ENCODE measurements at places on chromosomes 7 and 10. TPM values are rescaled to one million over a fixed set of nuclear protein-coding genes. Genes with fewer than 3 reads are reported as not detected.

The KIF11 gene
- total RNA-seq, result 7.4 TPM

The ZNF239 gene
- 4.7 TPM for total RNA-seq

The DOCK4 gene
- total RNA-seq, result 3.5 TPM

The AKR1D1 gene
- not detected for total RNA-seq

The TFPI2 gene
- 189 TPM for total RNA-seq

The CCDC172 gene
- total RNA-seq, result not detected

The NKX1-2 gene
- total RNA-seq, result not detected

The GBX1 gene
- not detected for total RNA-seq

The MYL10 gene
- not detected for total RNA-seq

The ATG9B gene
- 0.68 TPM for total RNA-seq

The PLOD3 gene
- total RNA-seq, result 33.6 TPM

The LRIT1 gene
- total RNA-seq, result not detected

The SUN3 gene
- not detected for total RNA-seq

The PLEKHA1 gene
- total RNA-seq, result 42.6 TPM

The GRM8 gene
- total RNA-seq, result not detected

The CREB5 gene
- 15.2 TPM for total RNA-seq

The GOT1 gene
- 25.4 TPM for total RNA-seq

The TMEM270 gene
- not detected for total RNA-seq

The PLAC9 gene
- not detected for total RNA-seq

The OR13A1 gene
- total RNA-seq, result not detected

The ZNF248 gene
- 17.3 TPM for total RNA-seq

The IKZF1 gene
- total RNA-seq, result not detected

The NPTX2 gene
- 40.5 TPM for total RNA-seq

The CNTNAP2 gene
- not detected for total RNA-seq

The INSYN2A gene
- not detected for total RNA-seq

The DKK1 gene
- 8.6 TPM for total RNA-seq

The MMD2 gene
- not detected for total RNA-seq

The SORCS3 gene
- 0.10 TPM for total RNA-seq

The PTPRZ1 gene
- total RNA-seq, result not detected

The TIMM23B gene
- total RNA-seq, result 2.8 TPM

The FLNC gene
- total RNA-seq, result 0.12 TPM

The NAT16 gene
- not detected for total RNA-seq

The AKR1C2 gene
- 1,499 TPM for total RNA-seq

The FAM237B gene
- total RNA-seq, result not detected

The IL6 gene
- total RNA-seq, result 2.0 TPM

The ADAM12 gene
- 14.0 TPM for total RNA-seq

The SMO gene
- 62.3 TPM for total RNA-seq

The HUS1 gene
- 5.1 TPM for total RNA-seq

The MSS51 gene
- 0.41 TPM for total RNA-seq

The SLC29A3 gene
- 3.9 TPM for total RNA-seq

The STAG3 gene
- not detected for total RNA-seq

The PTF1A gene
- not detected for total RNA-seq

The WIPF3 gene
- 0.27 TPM for total RNA-seq

The BMI1 gene
- total RNA-seq, result 58.8 TPM

The VTI1A gene
- 9.7 TPM for total RNA-seq

The RFC2 gene
- total RNA-seq, result 50.5 TPM

The CXCL12 gene
- total RNA-seq, result 0.14 TPM
